ENCODE measurements at places on chromosomes 1 and 21.

DNA sequence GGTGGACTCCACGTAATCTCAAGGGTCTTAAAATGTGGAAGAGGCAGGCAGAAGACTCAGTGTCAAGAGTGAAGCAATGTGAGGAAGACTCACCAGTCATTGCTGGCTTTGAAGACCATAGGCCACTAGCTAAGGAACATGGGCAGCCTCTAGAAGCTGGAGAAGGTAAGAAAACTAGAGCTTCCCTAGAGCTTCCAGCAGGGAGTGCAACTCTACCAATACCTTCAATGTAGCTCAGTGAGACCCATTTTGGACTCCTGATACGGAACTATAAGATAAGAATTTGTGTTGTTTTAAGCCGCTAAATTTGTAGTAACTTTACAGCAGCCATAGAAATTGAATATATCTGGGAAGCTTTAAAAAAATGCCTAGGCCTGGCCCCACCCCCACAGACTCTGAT, 18.9 kb downstream of the METTL13 start:
- H3K4me3 ChIP-seq, result no peak overlapping the region
- H3K4me1 ChIP-seq, result no peaks in the 10 kb centered on the region
- H3K27ac ChIP-seq, result no peak overlapping the region
- H3K36me3 ChIP-seq, result peaks cover 21% of the 10 kb centered on the region
- no peak for DNase-seq

GRCh38 chr1:7557301-7557891, 213.7 kb upstream of the VAMP3 start:
- no peaks in the 10 kb centered on the region for H3K27me3 ChIP-seq
- DNase-seq, result no peak
- no peak overlapping the region for H3K4me3 ChIP-seq
- H3K27ac ChIP-seq, result no peak overlapping the region
- no peaks in the 10 kb centered on the region for H3K4me1 ChIP-seq

DNA sequence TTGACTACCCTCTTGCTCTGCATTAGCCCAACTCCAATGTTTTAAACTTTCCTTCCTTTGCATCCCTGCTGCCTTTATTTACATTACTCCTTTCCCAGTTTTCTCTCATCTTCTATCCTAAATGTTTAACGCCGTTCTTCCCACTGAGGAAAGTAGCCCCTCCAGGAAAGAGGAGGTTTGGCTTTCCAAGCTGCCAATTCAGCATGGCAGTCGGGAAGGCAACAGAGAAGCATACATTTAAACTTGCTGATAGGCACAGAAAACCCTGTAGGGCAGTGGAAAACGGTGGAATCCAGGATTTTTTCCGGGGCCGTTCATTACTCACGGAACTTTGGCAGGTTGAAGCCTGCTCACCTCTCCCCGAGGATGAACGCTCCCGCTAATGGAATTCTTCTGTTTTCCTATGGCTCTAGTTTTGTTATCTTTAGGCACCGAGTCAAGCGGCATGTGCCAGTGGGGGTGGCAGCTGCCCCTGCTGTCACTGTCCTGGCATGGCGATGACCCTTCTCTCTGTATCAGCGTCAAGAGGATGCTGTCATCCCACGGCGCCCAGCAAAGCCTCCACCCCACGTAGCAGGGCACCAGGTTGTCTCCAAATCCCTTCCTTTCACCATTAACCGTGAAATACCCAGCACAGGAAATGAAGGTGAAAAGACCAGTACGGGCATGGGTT, 48.3 kb downstream of the ZBTB18 start:
- no peak overlapping the region for H3K27ac ChIP-seq
- H3K27me3 ChIP-seq, result no peaks in the 10 kb centered on the region
- DNase-seq, result no peak
- H3K4me1 ChIP-seq, result no peaks in the 10 kb centered on the region

- no peak overlapping the region for H3K4me3 ChIP-seq
- no peaks in the 10 kb centered on the region for H3K36me3 ChIP-seq
- peaks cover 38% of the 10 kb centered on the region for H3K4me1 ChIP-seq
- H3K27me3 ChIP-seq, result no peaks in the 10 kb centered on the region
These were observed 13.8 kb downstream of the OPTC start for GRCh38 chr1:203507759-203508158.

DNA sequence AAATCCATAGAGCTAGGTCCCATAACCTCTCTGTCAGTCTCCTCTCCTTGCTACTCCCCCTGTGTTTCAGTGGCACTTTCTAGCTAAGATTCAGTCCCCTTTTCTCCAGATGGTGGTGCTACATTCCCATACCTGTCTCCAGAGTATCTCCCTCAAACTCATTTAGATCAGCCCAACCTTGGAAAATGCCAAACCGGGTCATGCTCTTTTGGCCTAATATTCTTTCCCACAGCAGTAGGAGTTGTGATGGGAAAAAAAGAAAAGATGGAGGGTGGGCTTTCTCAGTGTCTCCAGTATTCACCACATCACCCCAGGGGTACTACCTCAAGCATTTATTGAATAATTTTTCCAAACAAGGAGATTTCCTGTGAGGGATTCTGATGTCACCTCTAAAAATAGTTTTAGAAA, 3.2 kb upstream of the RXFP4 start:
- no peaks in the 10 kb centered on the region for H3K27me3 ChIP-seq
- DNase-seq, result no peak
- no peaks in the 10 kb centered on the region for H3K36me3 ChIP-seq
- no peak overlapping the region for H3K4me3 ChIP-seq
- peaks cover 57% of the 10 kb centered on the region for H3K4me1 ChIP-seq

- peak; percentile 17 for DNase-seq
- H3K36me3 ChIP-seq, result no peaks in the 10 kb centered on the region
- no peaks in the 10 kb centered on the region for H3K27me3 ChIP-seq
- H3K27ac ChIP-seq, result no peak overlapping the region
These were observed 67.8 kb downstream of the ITPKB start for GRCh38 chr1:226671277-226671676.

- peaks cover 37% of the 10 kb centered on the region for H3K36me3 ChIP-seq
- peaks cover 16% of the 10 kb centered on the region for H3K27me3 ChIP-seq
- peaks cover 19% of the 10 kb centered on the region for H3K4me1 ChIP-seq
- peak overlapping the region; percentile 60 for H3K27ac ChIP-seq
- DNase-seq, result no peak
These were observed 477 bp downstream of the ICMT start for GRCh38 chr1:6235296-6235677.

- no peaks in the 10 kb centered on the region for H3K27me3 ChIP-seq
These were observed 28.1 kb downstream of the KCNA10 start for GRCh38 chr1:110490791-110491451.

- H3K36me3 ChIP-seq, result peaks cover under 1% of the 10 kb centered on the region
- DNase-seq, result no peak
- peak overlapping the region; percentile 80 for H3K27ac ChIP-seq
- peak overlapping the region; percentile 88 for H3K4me3 ChIP-seq
- no peaks in the 10 kb centered on the region for H3K27me3 ChIP-seq
These were observed 731 bp downstream of the TRIM11 start for GRCh38 chr1:228405979-228406228.

DNA sequence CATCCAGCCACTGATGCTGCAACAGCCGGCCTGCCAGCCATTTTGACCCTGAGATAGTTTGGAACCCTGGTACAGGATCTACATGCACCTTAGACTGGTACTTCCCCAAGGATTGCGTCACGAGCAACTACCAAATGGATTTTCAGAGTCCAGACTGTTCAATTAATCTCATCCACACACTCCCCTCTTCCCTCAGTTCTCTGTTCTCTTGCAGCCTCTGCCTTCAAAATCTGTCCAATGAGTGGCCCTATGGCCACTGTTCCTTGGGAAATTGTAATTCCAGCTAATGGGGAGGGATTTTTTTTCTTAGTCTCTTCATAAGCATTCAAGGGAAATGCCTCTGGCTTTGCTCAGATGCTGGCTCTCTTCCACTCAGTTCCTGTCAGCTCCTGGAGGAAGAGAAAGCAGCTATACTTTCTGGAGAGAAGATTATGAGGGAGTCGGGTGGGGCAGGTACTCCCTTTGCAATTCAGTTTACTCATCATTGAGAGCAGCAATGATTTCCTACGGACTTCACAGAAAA, 19.8 kb upstream of the UAP1 start:
- H3K36me3 ChIP-seq, result no peaks in the 10 kb centered on the region
- peak overlapping the region; percentile 33 for H3K27ac ChIP-seq
- no peak overlapping the region for H3K4me3 ChIP-seq
- H3K4me1 ChIP-seq, result peaks cover 5% of the 10 kb centered on the region
- H3K27me3 ChIP-seq, result no peaks in the 10 kb centered on the region
- peak; percentile 73 for DNase-seq

- peak overlapping the region; percentile 8 for H3K27ac ChIP-seq
- no peaks in the 10 kb centered on the region for H3K4me1 ChIP-seq
- DNase-seq, result no peak
- H3K27me3 ChIP-seq, result no peaks in the 10 kb centered on the region
- no peak overlapping the region for H3K4me3 ChIP-seq
- no peaks in the 10 kb centered on the region for H3K36me3 ChIP-seq
These were observed 124.9 kb upstream of the TMEM51 start for GRCh38 chr1:15028616-15029015.

DNA sequence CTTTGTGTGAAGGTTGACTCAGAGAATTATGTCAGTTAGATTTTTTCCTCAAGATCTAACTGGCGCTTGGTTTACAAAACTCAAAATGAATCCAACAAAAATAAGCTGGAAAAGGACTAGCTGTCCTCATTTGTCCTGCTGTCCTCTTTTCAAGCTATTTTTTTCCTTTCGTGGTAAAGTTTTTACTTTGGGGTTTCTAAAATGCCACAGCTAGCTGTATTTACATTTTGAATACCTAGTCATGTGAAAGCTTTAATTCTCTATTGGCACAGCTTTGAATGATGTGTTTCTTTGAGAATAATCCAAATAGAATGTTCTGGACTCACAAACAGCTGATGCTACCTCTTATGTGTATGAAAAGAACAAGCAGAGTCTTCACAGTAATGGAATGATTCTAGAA, 673.6 kb upstream of the NR5A2 start:
- H3K27ac ChIP-seq, result peak overlapping the region; percentile 2
- H3K4me3 ChIP-seq, result no peak overlapping the region
- no peaks in the 10 kb centered on the region for H3K36me3 ChIP-seq
- DNase-seq, result no peak

GRCh38 chr1:72869873-72870272, 587.5 kb upstream of the NEGR1 start:
- DNase-seq, result no peak
- no peaks in the 10 kb centered on the region for H3K4me1 ChIP-seq
- H3K27me3 ChIP-seq, result no peaks in the 10 kb centered on the region

GRCh38 chr1:172322219-172323061, 98.0 kb upstream of the C1orf105 start:
- H3K4me3 ChIP-seq, result peak overlapping the region; percentile 38
- H3K27ac ChIP-seq, result peak overlapping the region; percentile 80
- no peaks in the 10 kb centered on the region for H3K27me3 ChIP-seq
- no peaks in the 10 kb centered on the region for H3K36me3 ChIP-seq

DNA sequence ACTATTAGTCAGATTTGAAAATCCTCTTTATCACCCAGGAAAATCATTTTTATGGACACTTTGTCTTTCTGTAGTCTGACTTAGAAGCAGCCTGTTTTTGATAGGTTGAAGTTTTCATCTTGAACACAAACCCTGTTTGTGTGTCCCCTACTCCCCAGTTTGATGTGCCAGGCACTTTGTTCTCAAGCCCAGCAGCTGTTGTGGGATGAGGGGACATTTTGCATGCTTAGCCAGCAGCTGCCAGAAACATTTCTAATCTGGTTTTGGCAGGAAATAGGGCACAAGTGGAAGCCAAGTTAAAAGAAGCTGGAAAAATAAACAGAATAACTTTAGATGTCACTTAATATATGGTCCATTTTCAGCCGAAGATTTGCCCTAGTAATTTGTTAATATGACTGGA, 29.9 kb downstream of the ACTN2 start:
- H3K27ac ChIP-seq, result peak overlapping the region; percentile 65
- H3K36me3 ChIP-seq, result no peaks in the 10 kb centered on the region

- no peak overlapping the region for H3K4me3 ChIP-seq
- no peak overlapping the region for H3K27ac ChIP-seq
- no peaks in the 10 kb centered on the region for H3K4me1 ChIP-seq
- DNase-seq, result no peak
These were observed 42.8 kb downstream of the TYW3 start for GRCh38 chr1:74775735-74776134.

DNA sequence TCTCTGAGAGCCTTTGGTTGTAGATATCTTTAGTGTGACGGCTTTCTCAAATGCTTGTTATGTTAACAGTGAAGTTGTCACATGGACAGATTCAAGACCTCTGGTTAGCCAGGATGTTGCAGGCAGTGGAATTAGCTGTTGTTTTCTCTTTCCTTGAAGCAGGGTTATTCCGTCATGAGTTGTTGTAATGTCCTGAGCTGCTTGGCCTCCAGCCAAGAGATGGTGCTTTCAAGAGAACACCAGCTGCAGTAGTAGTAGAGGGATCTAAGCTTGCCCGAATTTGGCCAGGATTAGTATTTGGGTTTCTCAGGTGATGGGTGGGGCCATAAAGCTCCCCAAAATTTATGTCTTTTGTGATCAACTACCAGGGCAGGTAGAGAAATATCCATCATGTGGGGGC, 13.4 kb downstream of the KCNE1 start:
- no peaks in the 10 kb centered on the region for H3K4me1 ChIP-seq
- H3K27ac ChIP-seq, result no peak overlapping the region
- no peaks in the 10 kb centered on the region for H3K36me3 ChIP-seq
- DNase-seq, result no peak
- H3K4me3 ChIP-seq, result no peak overlapping the region

GRCh38 chr1:166155108-166155507, 11.7 kb downstream of the FAM78B start:
- H3K27ac ChIP-seq, result no peak overlapping the region
- no peak overlapping the region for H3K4me3 ChIP-seq
- DNase-seq, result no peak
- H3K36me3 ChIP-seq, result no peaks in the 10 kb centered on the region
- no peaks in the 10 kb centered on the region for H3K4me1 ChIP-seq
- H3K27me3 ChIP-seq, result no peaks in the 10 kb centered on the region

GRCh38 chr1:179817789-179818188, 59.8 kb downstream of the TOR1AIP2 start:
- no peaks in the 10 kb centered on the region for H3K36me3 ChIP-seq
- peaks cover 7% of the 10 kb centered on the region for H3K27me3 ChIP-seq
- H3K4me3 ChIP-seq, result no peak overlapping the region
- no peak for DNase-seq

DNA sequence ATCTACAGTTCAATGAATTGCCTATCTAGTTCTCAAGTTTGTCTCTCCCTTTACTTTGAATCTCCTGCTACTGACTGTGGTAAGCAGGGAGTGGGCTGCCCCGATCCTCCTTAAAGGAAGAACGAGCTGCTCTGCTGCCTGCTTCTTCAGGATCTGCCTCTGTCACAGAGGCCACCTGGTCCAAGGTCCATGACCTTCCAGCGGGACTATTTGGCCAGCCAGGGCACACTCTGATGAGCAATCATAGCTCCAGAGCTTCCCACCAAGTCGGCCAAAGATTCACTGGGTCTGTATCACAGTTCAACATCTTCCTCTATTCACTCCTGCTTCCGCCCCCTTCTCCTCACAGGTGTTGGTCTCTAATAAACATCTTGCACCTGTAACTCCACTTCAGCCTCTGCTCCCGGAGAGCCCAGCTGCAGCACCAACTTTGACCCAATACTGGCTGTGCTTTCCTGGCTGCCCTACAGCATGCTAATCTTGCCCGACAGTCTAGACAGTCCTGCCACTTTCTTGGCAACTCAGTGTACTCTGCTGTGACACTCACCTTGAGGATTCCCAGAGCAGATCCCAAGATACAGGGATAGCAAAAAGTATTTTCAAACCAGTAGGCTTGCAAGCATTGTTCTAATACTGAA, 16.9 kb upstream of the MAP10 start:
- no peak overlapping the region for H3K27ac ChIP-seq
- no peak overlapping the region for H3K4me3 ChIP-seq
- peaks cover 3% of the 10 kb centered on the region for H3K27me3 ChIP-seq
